ENCODE measurements at places on chromosomes 16 and 17. TPM values are rescaled to one million over a fixed set of nuclear protein-coding genes. Genes with fewer than 3 reads are reported as not detected.

The PLLP gene
- not detected for total RNA-seq

The NPIPB9 gene
- 5.0 TPM for total RNA-seq

The ADGRG3 gene
- total RNA-seq, result not detected

The KRT33A gene
- total RNA-seq, result not detected

The TNFSF12 gene
- total RNA-seq, result 14.5 TPM

The ASGR2 gene
- not detected for total RNA-seq

The VAC14 gene
- total RNA-seq, result 29.7 TPM

The TBC1D3C gene
- not detected for total RNA-seq

The CHST6 gene
- total RNA-seq, result 0.27 TPM

The ADAM11 gene
- total RNA-seq, result 0.36 TPM

DNA sequence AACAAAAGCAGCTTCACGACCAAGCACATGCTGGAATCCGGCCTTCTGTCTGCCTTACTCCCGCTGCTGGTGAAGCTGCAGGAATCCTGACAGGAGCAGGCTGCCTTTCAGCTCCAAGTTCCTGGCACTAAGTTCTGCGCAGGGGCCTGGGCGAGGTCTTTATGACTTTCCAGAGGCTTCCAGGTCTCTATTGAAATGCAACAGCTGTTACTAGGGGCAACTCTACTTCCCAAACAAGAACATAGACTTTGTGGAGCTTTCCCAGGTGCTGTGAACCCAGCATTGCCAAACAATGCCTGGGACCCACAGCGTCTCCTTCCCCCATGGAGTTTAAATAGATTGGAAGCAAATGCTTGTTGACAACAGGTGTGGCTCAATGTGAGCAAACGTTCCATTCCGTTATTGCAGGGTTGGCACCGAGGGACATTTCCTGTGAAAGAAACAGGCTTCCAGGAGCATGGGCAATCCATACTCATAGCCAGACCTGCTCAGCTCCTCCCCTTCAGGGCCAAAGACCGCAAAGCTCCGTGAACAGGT lies 156.0 kb downstream of the CDH13 start:
- peak; percentile 31 for DNase-seq

DNA sequence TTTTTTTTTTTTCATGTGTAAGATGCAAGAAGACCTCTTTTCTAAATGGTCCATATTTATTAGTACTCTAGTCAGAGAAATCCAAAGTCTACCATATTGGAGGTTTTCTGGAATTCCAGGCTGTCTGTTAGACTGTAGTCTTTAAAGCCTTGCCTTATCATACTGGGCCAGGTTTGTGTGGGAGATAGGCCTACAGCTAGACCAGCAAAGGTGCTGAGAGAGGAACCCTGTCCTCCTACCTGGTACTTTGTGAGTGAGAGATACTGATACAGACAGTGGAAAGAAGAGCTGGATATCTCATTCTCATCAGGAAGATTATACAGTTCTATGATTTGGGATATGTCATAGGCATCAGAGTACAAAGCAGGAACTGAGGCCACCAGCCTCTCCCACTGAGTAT lies 8.1 kb downstream of the RHOT1 start:
- DNase-seq, result no peak

GRCh38 chr17:4678448-4679026 lies 25.4 kb downstream of the PELP1 start:
- DNase-seq, result peak; percentile 77

- no peak for DNase-seq
Observed at GRCh38 chr17:67830440-67830839, 5.1 kb downstream of the BPTF start.

- DNase-seq, result peak; percentile 55
Observed at GRCh38 chr17:78716814-78717393, 65.2 kb downstream of the CYTH1 start.

GRCh38 chr16:23742766-23743165 lies 12.1 kb upstream of the CHP2 start:
- DNase-seq, result no peak

DNA sequence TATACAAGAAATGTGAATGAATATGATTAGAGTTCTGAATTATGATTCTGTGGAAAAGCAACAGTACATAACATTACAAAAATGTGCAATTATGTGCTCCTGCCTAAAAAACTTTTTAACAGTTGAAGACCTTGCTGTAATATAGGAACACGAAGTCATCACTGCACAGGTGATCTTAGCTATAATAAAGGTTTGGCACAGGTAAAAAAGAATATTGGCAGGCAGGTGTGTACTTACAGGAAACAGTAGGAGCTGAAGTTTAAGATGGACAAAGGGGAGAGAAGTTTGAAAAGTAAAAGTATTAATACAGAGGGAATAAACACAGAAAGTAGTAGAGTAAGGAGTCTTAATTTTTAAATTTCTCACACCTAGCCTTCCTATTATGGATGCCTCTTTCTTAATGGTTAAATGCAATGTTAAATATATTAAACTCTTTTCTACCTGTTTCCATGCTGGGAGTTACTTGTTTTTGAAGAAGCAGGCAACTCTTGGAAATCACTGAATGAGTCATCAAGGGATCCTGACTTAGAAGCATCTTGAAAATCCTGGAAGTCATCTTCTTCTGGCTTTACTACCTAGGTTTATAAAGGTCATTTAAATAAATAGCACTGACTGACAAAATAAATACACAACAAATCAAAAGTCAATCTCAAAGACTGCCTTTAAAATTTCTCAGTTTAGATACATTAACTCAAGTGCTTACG lies 40.7 kb downstream of the SYNRG start:
- DNase-seq, result no peak

DNA sequence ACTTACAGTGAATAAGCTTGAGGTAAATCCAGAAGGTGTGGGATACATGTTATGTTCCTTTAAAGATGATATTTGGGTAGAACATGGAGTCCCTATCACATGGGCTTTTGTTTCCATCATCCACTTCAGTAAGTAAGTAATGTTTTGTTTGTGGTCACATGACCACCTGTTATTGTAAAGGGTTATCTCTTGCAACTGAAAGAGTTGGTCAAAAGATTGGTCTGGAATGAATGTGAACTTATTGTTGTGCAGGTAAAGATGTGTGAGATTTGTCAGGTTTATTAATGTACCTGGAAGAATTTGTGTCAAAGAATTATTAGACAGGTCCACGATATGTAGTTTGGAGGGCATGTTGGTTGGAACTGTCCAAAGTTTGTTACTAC lies 1.6 kb downstream of the OMG start:
- no peak for DNase-seq

DNA sequence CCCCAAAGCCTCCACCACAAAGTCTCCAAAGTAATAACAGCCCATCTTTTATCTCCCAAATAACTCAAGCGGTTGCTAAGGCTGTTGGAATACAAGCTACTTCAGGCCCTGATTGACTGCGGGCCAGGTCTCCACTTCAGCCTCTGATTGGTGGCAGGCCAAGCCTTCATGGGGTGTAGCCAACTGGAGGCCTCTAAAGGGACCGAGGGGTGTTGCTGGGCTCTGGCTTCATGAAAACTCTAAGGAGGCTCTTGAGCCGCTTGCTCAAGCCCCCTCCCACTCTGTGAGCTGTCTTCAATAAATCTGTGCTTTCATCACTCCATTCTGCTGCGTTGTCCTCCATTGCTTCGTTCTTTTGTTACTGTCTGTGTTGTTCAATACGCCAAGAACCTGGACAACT lies 487.2 kb downstream of the XYLT1 start:
- no peak for DNase-seq

GRCh38 chr16:27980919-27981700 lies 82.4 kb downstream of the GSG1L start:
- no peak for DNase-seq

DNA sequence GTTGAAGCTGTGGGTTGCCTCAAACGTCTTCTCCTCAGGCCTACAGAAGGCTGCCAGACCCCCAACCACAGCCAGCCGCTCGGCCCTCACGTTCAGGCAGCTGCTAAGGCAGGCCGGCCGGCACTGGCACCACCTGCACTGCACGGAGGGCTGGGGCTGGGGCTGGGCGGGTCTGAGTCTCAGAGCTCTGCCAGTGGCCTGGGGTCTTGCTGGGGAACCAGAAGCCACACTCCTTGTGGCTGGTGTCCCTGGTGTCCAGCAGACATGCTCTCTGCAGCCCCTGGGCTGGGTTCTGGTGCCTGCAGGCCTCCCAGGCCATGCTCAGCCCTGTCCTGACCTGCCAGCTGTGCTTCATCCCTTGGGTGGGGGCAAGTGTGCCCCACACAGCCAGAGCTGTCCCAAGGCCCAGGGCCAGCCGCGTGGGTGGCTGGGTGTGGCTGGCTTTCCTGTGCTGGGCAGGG lies 42.0 kb downstream of the BAHCC1 start:
- DNase-seq, result no peak

GRCh38 chr17:836151-836550 lies 54.0 kb downstream of the MRM3 start:
- peak; percentile 27 for DNase-seq

GRCh38 chr17:82060001-82060380 lies 5.6 kb downstream of the DUS1L start:
- DNase-seq, result no peak

- peak; percentile 73 for DNase-seq
Observed at GRCh38 chr17:82414548-82415281, 3.4 kb upstream of the HEXD start.

GRCh38 chr17:28530926-28531325 lies 21.5 kb downstream of the UNC119 start:
- DNase-seq, result no peak

DNA sequence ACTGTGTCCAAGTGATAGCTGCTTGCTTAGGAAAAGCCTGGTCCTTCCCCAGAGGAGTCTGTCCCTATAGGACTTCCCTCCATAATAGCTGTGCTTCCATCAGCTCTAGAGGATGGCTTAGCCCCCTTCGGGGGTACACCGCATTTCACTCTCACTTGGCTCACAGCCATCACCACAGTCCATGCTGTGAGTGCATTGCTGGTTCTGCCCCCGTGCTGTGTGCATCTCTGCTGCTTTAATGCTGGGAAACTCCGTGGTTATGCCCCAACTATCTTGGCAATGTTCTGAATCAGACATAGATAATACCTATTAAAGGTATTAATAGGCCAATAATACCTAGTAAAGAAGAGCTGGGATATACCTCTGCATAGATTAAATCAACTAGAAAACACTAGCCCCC lies 58.3 kb downstream of the SIAH1 start:
- no peak for DNase-seq

DNA sequence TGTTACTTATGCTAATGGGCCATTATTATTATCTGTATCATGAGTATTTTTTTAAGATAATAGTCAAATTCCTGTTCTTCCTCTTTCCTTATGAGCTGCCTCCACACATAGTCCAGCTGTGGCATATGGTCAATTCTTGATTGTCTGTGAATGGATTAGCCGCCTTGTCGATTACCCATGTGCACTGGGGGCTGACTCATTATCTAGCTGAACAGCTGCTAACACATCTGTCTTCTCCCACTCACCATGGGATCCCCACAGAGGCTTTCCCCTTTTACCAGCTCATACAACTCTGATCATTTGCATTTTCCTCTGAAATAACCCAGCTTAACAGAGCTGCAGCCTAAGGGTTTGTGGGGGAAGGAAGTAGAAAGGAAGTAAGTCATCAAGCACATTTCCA lies 915.0 kb downstream of the CDH11 start:
- DNase-seq, result no peak

- DNase-seq, result peak; percentile 83
Observed at GRCh38 chr17:40922239-40922638, 15.2 kb downstream of the KRT23 start.

DNA sequence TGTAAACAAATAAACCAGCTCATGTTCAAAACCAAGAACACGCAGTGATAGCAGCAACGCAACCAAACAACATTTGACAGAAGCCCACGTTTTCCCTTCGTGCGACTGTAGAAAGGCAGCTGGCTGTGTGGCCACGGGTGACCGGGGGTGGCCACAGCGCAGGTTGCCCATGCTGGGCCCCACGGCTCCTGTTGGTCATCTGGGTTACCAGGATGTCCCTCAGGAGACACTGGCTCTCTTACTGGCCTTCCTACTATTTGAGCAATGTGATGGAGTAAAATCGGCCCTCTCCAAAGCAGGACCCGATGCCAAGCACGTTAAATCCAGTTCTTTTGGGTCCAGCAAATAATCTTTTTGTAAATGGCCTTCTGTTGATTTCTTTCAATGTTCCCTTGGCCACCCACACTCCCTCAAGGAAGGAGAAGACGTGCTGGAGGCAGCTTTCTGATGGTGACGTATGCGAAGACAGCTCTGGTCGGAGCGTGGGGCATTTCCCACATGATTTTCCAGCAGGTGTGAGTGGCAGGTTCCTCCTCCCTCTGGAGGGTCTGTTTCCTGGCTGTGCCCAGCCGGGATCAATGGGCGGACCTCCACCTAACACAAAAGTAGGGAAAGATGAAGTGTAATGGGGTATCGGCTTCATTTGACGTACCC lies 143.1 kb upstream of the CHMP6 start:
- DNase-seq, result no peak

- peak; percentile 24 for DNase-seq
Observed at GRCh38 chr16:70768203-70768580, 32.8 kb downstream of the VAC14 start.

DNA sequence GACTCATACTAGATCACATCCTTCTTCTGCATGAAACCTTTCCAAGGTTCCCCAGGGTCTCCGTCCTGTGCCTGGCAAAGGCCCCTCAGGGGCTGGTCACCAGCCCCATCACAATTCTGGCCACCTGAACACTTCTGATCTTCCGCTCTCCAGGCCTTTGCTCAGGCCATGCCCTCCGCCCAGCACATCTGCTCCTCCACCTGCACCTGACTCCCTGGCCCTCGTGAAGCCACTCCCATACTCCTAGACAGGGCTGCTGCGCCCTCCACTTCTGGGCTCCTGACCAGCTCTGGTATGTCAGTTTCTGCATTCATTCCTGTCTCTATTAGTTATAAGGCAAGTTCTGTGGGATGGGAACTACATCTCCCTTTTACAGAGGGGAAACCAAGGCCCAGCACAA lies 1.9 kb upstream of the MYL11 start:
- no peak for DNase-seq

GRCh38 chr16:77387815-77388209 lies 47.0 kb downstream of the ADAMTS18 start:
- DNase-seq, result no peak

DNA sequence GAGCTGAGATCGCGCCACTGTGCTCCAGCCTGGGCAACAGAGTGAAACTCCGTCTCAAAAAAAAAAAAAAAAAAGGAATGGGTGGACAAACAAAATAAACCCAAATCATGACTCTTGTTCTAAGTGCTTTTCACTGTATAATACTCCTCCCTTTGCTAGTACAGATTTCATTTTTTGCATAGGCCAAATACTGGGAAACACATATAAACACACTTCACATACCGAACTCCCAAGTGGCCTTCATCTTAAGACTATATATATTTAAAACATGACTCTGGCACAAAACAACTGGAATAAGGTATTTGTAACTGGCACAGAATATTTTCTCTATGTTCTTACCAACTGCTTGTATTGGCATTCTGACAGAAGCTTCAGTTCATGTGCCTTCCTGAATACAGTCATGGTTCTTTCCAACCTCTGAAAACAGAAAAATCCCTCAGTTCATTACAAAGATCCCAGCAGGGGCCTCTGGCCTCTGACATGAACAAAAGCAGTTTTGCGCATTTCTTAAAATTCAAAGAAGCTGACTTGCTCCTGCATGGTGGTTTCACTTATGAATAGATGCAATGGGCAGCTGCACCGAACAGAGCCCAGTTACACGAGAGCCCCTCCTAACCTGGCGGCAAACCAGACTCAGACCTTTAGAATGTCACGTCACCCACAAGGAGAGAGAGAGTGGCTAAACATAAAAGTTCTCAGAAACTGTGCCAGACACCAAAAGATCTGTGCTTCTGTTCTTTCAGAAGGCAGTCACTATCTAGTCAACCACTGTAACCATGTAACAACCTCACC lies 19.1 kb upstream of the COPRS start:
- peak; percentile 21 for DNase-seq

GRCh38 chr16:49140618-49141017 lies 141.0 kb downstream of the CBLN1 start:
- DNase-seq, result no peak
